Inflammatory macrophage treated with lipopolysaccharide for 4 hours (primary cell): ENCODE measurements at places on chromosomes 3 and 15.

DNA sequence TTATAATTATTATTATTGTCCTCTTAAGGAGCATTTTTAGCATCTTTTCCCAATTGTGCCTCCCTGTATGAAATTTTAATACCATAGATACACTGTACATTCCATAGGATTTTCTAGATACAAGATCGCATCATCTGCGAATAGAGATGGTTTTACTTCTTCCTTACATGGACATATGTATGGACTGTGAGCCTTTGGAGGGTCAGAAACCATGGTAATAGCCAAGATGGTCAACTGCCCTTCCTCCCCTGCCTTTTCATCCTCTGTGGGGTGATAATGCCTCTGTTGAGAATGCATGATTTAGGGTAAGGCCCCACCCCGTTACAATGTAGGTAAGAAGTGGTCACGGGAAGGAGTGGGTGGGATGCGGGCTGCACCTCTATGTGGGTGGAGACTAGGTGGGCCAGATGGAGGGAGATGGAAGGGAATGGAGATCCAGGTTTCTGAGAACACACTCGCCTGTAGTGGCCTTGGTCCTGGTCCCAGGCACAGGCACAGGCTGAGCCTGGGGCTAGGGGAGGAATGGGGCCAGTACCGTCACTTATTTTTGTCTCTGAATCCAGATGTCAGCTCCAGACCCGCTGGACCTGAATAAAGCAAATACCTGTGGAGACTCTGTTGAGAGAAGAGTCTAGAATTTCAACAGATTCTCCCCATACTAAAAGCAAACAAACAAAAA, 31.7 kb downstream of the GOLGA6A start:
- DNase-seq, result no peak

GRCh38 chr15:75195122-75195765, 6.4 kb upstream of the C15orf39 start:
- peak; percentile 22 for DNase-seq

DNA sequence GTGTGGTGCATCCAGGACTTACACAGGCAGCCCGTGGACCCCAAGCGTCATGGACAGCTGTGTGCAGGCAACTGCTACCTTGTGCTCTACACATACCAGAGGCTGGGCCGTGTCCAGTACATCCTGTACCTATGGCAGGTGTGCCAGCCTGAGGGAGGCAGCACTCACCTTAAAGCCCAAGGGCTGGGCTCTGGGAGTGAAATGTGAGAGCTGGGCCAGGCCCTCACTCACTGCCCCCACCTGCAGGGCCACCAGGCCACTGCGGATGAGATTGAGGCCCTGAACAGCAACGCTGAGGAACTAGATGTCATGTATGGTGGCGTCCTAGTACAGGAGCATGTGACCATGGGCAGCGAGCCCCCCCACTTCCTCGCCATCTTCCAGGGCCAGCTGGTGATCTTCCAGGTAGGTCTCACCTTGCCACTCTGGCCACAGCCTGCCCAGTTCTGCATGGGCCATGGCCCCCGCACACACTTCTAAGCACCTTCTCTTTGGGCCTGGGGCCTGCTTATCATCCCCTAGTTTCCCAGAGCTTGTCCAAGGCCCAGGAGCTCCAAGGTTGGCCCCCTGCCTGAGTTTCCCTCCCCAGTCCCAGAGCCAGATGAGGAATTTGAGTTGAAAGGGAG, 11.0 kb downstream of the VILL start:
- no peak for DNase-seq

DNA sequence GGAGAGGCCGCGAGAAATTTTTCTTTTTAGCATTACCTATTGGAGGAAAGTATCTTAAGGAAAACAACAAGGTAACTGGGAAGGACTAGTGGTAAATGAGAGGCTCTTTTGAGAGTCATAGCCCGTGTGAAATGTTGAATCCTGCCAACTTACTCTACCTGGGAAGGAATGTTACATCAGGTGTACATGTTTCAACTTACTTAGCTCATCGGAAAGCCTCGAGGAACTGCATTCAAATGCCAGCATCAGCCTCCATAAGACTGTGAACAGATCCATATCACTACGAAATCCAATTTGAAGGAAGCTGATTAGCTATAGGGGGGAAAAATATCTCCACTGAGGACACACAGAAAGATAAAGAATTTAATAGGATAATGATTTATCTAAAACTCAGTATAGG, 72.3 kb upstream of the PDZRN3 start:
- no peak for DNase-seq

- no peak for DNase-seq
These were observed 1.2 kb upstream of the PLIN1 start for GRCh38 chr15:89680282-89680873.

DNA sequence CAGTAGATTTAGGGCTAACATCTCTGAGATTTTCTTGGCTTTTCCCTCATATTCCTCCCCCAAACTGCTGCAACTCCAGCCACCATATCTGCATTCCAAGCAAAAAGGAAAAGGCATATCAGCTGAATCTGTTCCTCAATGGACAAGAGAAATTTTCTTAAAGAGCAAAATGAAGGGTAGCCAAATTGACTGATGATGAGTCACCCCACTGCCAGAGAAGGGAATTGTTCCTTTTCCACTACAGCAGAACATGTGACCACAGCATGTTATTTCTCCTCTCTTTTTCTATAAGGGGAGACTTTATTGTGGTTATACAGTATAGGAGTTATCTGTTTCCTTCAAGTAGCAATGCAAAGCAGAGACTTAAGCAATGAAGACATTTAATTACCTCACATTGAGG, 172.5 kb downstream of the MTHFS start:
- peak; percentile 46 for DNase-seq

DNA sequence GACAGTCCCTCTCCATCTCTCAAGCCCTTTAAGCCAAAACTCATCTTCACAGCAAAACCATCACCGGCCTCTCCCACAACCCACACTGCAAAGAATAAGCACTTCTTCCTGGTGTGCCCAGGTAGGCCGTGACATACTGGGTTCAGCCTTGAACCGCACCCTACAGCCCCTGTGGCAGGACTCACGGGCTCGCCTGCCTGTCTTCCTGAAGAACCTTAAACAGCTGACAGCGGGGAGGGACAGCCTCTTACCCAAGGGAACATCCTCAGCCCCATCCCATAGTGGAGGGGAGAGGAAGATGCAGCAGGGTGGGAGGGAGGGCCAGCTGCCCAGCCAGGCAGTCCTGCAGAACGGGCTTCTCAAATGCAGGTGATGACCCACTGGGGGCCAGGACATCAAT, 40.2 kb downstream of the TBC1D2B start:
- no peak for DNase-seq

GRCh38 chr3:151468284-151468917, 7.5 kb upstream of the IGSF10 start:
- peak; percentile 62 for DNase-seq

- DNase-seq, result no peak
These were observed at the start of gene GADL1 for GRCh38 chr3:30894521-30895251. TSS of gene GADL1 (minus strand) at chr3:30894661. CDS start at chr3:30894614, 47 bp downstream.

- DNase-seq, result no peak
These were observed 1045.9 kb downstream of the MCTP2 start for GRCh38 chr15:95277266-95277665.

DNA sequence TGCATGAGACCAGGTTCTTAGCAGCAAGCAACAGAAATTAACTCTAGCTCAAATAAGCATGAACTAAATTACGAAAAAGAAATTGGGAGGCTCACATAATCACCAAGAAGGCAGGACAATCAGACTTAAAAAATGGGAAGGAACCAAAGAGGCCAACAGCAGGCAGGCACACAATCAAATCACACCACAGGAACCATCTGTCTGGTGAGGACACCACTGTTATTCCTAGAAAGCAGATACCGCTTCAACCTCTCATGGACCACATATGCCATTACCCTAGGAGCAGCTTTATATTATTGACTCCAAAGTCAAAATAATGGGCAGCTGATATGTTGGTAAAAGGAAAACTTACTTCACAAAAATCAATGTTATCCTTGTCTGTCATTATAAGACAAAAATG, 51.6 kb downstream of the SUCLG2 start:
- no peak for DNase-seq

DNA sequence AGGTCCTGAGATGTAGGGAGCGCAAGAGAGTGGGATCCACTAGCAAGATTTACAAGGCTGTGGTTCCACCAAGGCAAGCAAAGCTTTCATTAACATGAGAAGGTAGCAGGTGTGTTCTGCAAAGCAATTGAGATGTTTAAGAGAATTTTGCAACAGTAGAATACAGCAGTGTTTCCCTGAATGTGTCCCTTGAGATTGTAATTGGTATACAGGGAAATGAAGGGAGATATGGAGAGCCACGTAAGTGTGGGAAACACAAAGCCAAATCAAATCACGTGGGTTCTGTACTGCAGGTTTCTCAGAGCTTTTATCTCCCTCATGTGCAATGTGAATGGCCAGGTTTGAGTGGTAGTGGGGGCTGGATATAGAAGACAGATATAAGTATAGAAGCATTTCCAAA, 67.3 kb downstream of the ATG7 start:
- no peak for DNase-seq

- DNase-seq, result no peak
These were observed 3.6 kb upstream of the KBTBD12 start for GRCh38 chr3:127911421-127911931.

DNA sequence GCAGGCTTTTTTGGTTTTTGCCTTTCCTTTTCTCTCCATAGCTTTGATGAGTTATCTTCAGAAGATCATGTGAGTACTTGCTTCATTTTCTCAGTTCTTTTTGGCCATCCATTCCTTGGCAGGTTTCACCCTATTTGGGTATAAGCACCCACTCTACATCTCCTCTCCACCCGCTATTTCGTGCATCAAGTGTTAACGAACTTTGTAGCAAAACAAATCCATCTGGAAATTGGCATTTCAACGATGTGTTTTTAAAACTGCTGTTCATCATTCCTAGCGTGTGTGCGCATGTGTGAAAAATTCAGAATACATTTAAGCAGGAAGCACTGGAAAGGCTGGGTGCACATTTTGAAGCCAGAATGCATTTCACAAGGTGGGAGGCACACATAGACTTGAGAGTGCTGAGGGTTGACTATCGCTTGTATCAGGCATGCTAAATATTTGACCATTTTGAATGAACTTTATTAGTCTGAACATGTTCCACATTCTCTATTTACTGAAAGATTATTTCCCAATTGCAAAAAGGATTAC, 89.7 kb upstream of the FHIT start:
- no peak for DNase-seq

DNA sequence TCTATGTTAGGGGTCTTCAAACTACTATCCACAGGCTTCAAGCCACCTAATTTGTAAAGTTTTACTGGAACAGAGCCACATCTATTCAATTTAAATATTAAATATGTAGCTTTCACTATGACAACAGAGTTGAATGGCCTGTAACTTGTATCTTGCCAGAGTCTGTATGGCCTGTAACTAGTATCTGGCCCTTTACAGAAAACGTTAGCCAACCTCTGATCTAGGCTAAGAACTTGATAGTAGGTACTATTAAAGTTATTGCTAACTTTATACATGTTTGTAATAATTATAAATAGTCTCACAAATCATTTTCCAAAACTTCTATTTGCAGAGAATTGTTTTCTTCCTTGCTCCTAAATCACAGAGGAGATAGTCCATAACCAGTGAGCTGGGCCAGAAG, 40.0 kb downstream of the ANKRD28 start:
- no peak for DNase-seq

DNA sequence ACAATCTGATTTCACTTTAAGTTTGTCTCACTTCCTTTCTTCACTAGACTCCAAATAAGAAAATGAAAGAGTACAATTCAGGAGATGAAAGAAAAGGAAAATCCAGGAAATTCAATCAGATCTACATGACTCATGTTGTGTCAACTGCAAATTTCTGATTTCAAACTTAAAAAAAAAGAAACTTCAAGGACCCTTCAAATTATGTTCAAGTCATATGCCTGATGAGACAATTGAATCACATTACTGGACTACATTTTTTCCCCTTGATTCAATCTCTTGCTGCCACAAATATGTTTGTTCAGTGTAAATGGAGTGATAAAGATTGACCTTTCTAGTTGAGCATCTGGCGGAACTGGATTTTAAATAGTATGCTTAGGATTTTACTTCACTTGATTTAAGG, 37.4 kb downstream of the FRMD5 start:
- peak; percentile 22 for DNase-seq

DNA sequence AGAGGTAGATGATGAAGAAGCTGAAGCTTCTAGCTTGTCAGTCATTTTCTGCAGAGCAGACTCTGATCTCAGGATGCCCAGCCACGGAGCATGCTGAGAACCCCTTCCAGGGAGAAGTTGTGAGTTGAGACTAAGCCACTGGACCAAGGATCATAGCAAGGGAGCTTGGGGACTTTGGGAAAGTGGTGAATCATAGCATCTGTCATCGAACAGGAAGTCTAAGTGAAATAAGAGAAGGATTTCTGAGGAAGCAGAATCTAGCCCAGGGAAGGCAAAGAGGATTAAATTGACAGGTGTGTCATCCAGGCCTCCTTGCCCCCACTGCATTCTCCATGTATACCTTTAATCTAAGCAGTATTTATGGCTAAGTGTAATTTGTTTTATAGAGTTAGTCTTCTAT, 71.8 kb upstream of the TMEM108 start:
- no peak for DNase-seq

GRCh38 chr3:76044601-76045600, 259.6 kb upstream of the ZNF717 start:
- DNase-seq, result peak; percentile 8

GRCh38 chr3:172312001-172312400, 136.3 kb downstream of the GHSR start:
- no peak for DNase-seq

DNA sequence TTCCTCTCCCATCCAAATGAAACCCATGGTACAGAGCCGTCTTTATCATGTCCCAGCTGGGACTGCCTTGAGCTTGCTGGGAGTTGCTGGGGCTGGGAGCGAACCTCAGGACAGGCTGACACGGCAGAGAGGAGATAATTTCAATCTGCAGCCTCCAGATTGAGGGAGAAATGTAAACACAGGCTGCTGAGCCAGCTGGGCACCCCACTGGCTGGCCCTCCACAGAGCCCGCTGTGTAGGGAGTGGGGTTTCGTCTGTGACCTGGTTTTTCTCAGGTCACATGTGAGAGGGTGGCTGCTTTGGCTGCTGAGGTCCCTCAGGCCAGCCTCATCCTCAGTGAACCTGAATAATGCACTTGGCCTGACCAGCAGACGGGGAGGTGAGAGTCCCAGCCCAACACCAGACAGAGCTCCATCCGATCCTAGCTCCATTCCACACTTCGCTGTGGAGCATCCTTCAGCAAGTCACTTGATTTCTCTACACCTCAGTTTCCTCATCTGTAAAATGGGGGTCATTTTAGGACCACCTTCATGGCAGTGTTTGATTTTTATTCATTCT, 121.6 kb upstream of the MRPS22 start:
- no peak for DNase-seq

DNA sequence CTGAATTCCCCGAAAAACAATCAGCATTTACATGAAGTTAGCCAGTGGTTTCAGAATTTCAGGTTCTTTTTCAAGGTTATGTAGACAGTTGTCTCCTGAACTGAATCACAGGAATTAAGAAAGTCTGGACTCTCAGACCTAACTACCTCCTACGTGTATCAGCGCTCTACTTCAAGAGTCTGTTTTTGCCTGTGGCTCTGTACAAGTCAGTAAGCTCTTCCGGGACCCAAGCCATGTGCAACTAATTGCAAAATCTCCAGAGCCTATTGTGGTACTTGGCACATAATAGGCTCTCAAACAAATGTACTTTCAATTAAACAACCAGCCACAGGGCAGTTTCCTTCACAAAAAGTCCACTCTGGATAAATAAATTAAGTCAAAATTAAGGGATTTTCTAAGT, 414.2 kb downstream of the PDCD6IP start:
- peak; percentile 42 for DNase-seq
